ENCODE measurements at places on chromosomes 11 and 22. TPM values are rescaled to one million over a fixed set of nuclear protein-coding genes. Genes with fewer than 3 reads are reported as not detected.

P4HA3 gene
- 40.7 TPM for total RNA-seq

NAV2 gene
- total RNA-seq, result 9.5 TPM

GAS2 gene
- 0.88 TPM for total RNA-seq

SLC22A12 gene
- total RNA-seq, result not detected

TREH gene
- total RNA-seq, result not detected

All from pulmonary artery endothelial cell (primary cell).